ENCODE measurements at places on chromosomes 6 and 20. TPM values are rescaled to one million over a fixed set of nuclear protein-coding genes. Genes with fewer than 3 reads are reported as not detected.

The ADNP gene
- polyA plus RNA-seq = 64.7 TPM

The SPEF1 gene
- 0.40 TPM for polyA plus RNA-seq

The DEFB112 gene
- polyA plus RNA-seq = not detected

DNA sequence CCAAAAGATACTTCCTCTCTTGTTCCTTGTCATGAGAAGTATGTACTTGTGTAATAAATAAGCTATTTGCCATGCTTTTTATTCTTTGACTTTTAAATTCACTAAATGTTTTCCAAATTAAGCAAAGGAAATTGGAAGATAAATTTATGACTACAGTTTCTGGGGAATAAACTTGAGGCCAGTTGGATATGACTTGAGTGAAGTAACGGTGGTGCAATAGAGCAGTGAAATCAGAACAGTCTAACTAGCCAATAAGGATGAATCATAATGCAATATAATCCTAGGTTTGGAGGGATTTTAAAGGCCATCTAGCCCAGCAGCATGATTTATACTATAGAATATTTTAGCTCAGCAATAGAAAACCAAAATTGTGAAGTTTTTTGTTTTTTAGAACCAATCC lies 183.8 kb upstream of the TCF21 start:
- no peak for DNase-seq
- H3K27me3 ChIP-seq = no peaks in the 10 kb centered on the region
- H3K36me3 ChIP-seq = no peaks in the 10 kb centered on the region
- H3K27ac ChIP-seq = no peak overlapping the region

DNA sequence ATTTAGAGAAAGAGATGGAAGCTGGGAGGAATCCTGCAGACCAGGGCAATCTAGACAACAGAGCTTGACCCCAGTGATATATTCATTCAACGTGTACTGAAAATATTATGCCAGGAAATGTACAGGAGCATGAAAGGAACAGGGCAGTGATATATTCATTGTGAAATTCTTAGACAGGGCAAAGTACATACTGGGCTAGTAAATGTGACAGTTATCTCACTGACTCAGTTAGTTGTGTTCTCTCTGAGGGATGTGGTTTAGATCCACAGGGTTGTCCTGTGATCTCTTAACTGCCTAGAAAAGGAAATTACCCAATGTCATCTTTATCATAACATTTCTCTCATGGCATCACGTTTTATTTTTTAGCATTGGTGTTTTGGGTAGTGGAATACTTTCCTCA lies 891.3 kb downstream of the EYS start:
- no peak overlapping the region for H3K4me3 ChIP-seq
- H3K27me3 ChIP-seq = no peaks in the 10 kb centered on the region
- no peak overlapping the region for H3K27ac ChIP-seq
- H3K36me3 ChIP-seq = no peaks in the 10 kb centered on the region
- H3K4me1 ChIP-seq = no peaks in the 10 kb centered on the region
- no peak for DNase-seq

DNA sequence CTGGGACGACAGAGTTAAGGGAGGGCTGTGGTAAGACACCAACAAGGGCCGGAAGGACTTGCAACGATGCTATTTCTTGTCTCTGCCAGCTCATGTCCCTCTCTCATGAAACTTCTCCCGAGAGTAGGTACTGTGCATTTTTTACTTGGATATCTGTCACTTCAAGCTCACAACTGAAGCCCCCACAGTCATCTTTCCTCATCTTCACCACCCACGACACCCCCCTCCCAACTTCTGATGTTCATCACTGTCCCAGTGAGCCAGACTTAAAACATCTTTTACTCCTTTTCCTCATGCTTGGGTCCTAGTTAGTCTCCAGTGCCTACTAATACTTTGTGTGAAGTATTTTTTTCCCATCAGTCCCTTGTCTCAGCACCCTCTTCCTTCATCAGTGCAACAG lies 34.6 kb upstream of the SRPK1 start:
- H3K36me3 ChIP-seq = no peaks in the 10 kb centered on the region
- H3K4me1 ChIP-seq = no peaks in the 10 kb centered on the region
- H3K27ac ChIP-seq = no peak overlapping the region
